ENCODE measurements at places on chromosomes 3 and 15. TPM values are rescaled to one million over a fixed set of nuclear protein-coding genes. Genes with fewer than 3 reads are reported as not detected.

GRCh38 chr3:151421938-151422337 is 37.4 kb upstream of the P2RY12 start:
- no peak overlapping the region for H3K4me3 ChIP-seq
- H3K4me1 ChIP-seq: no peaks in the 10 kb centered on the region
- no peak for DNase-seq
- no peak overlapping the region for H3K27ac ChIP-seq
- no peaks in the 10 kb centered on the region for H3K36me3 ChIP-seq

DNA sequence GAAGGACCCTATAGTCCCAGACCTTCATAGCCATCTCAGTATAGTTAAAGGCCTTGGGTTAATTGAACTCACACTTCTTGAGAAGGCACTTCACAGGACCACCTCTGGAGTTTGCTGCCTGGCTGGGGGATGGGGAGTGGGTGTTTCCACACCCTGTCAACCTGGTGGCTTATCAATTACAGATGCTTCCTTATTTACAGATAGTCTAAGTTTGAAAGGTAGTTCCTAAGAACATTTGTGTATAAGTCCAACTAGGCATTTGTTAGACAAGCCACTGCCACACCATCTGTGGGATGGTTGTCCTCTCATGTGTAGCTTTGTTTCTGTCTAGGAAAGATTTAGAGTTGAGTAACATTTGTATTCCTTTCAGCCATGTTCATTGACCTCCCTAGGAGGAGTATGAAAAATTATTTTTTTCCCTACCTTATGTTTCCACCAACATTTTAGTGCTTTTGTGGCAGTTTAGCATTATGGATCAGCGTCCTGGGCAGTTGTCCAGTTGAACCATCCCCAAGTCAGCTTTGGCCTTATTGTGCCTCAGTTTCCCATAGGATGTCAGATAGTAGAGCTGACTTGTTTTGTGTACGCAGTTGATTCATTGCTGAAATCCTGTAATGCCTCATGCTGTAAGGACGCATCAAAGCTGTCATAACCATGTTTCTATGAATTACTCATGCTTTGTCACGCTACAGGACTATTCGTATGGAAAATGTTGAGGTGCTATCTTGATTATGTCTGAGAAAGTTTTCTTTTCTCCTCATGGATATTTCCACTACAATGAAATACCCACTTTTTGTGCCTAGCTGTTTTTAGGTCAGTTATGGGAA is 21.2 kb upstream of the SIAH2 start:
- no peaks in the 10 kb centered on the region for H3K4me1 ChIP-seq
- no peak for DNase-seq
- H3K36me3 ChIP-seq: no peaks in the 10 kb centered on the region
- H3K4me3 ChIP-seq: no peak overlapping the region
- H3K27ac ChIP-seq: no peak overlapping the region

GRCh38 chr3:47792699-47793098 is 10.2 kb upstream of the DHX30 start:
- no peak for DNase-seq
- H3K4me3 ChIP-seq: no peak overlapping the region
- H3K36me3 ChIP-seq: no peaks in the 10 kb centered on the region
- H3K27me3 ChIP-seq: no peaks in the 10 kb centered on the region
- H3K4me1 ChIP-seq: no peaks in the 10 kb centered on the region

GRCh38 chr15:78024883-78025282 is 52.6 kb downstream of the TBC1D2B start:
- H3K4me3 ChIP-seq: no peak overlapping the region
- DNase-seq: no peak
- H3K36me3 ChIP-seq: peaks cover 91% of the 10 kb centered on the region
- H3K4me1 ChIP-seq: peaks cover 25% of the 10 kb centered on the region
- peak overlapping the region; percentile 56 for H3K27ac ChIP-seq

GRCh38 chr15:57655053-57655452 is 51.5 kb upstream of the POLR2M start:
- H3K36me3 ChIP-seq: no peaks in the 10 kb centered on the region
- H3K27ac ChIP-seq: no peak overlapping the region
- H3K27me3 ChIP-seq: no peaks in the 10 kb centered on the region
- H3K4me1 ChIP-seq: no peaks in the 10 kb centered on the region
- no peak for DNase-seq
- H3K4me3 ChIP-seq: no peak overlapping the region

The HPS3 gene
- 13.4 TPM for total RNA-seq

- DNase-seq: no peak
- H3K4me1 ChIP-seq: peaks cover 59% of the 10 kb centered on the region
- no peaks in the 10 kb centered on the region for H3K27me3 ChIP-seq
- H3K27ac ChIP-seq: peak overlapping the region; percentile 77
- H3K4me3 ChIP-seq: no peak overlapping the region
Measured at GRCh38 chr15:60371175-60372051, 26.4 kb downstream of the ANXA2 start.

The GALNT15 gene
- 25.1 TPM for total RNA-seq

DNA sequence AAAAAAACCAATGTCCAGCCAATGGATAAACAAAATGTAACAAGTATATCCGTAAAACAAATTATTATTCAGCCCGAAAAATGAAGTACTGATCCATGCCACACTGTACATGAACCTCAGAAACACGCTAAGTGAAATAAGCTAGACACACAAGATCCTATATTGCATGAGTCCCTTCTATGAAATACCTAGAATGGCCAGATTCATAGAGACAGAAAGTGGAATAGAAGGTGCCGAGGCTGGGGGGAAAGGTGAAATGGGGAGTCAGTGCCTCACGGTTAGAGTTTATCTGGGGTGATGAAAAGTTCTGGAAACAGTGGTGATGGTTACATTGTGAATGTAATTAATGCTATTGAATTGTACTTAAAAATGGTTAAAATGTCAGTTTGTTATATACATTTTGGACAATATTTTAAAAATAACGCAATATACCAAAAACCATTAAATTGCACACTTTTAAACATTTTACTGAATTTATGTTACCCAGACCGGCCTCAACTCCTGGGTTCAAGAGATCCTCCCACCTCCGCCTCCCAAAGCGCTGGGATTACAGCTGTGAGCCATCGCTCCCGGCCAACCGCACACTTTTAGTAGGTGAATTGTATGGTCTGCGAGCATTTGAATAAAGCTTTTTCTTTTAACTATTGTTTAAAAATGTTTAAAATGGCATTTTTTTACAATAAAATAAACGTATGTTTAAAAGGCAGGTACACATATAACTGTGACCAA is 2.1 kb downstream of the RNF168 start:
- no peaks in the 10 kb centered on the region for H3K27me3 ChIP-seq
- DNase-seq: no peak
- H3K4me3 ChIP-seq: peak overlapping the region; percentile 94
- peak overlapping the region; percentile 96 for H3K27ac ChIP-seq

DNA sequence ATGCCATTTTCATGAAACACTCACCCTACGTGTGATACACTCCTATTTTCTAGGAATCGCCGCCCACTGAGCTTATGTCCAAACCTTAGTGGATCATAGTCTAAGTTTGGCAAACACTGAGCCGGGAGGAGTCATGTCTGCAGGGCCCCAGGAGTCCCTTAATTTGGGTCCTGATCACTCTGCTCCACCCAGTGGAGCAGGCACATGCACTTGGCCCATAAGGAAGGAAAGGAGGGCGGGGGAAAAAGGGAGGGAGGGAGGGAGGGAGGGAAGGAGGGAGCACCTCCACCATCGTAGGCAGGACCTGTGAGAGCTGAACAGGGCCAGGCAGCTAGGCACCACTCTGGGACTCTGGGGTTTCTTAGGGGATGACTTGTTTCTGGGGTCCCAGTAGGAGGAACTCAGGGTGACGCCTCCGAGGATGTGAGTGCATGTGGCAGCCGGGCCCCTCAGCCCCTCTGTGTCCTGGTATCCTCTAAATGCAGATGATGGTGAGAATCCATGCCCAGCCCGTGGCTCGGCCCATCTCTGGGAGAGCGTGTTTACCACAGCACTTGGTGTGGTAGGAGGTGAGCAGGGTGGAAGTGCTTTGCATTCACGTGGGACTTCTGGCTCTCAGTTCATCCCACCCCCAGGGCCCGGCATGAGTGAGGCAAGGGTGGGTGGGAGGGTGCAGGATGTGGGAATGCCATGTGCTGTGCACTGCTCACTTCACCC is 109.4 kb downstream of the KLF13 start:
- no peaks in the 10 kb centered on the region for H3K36me3 ChIP-seq
- H3K4me1 ChIP-seq: peaks cover 45% of the 10 kb centered on the region
- no peak overlapping the region for H3K4me3 ChIP-seq
- H3K27ac ChIP-seq: peak overlapping the region; percentile 86

Data from upper lobe of left lung (tissue), 6 donors.